ENCODE measurements at places on chromosomes 7 and 10.

- no peak for DNase-seq
Observed at GRCh38 chr10:124874-125273, 10.4 kb upstream of the ZMYND11 start.

- DNase-seq, result no peak
Observed at GRCh38 chr7:40673285-40673684, 538.5 kb downstream of the SUGCT start.

- peak; percentile 54 for DNase-seq
Observed at GRCh38 chr10:129962031-129962871, 1.8 kb downstream of the EBF3 start.

GRCh38 chr10:127904311-127905000, 2.4 kb upstream of the PTPRE start:
- no peak for DNase-seq

GRCh38 chr7:30040938-30041337, 12.7 kb downstream of the PLEKHA8 start:
- no peak for DNase-seq
